Epithelial cell of proximal tubule (primary cell): ENCODE measurements at places on chromosomes 5 and 9. TPM values are rescaled to one million over a fixed set of nuclear protein-coding genes. Genes with fewer than 3 reads are reported as not detected.

DNA sequence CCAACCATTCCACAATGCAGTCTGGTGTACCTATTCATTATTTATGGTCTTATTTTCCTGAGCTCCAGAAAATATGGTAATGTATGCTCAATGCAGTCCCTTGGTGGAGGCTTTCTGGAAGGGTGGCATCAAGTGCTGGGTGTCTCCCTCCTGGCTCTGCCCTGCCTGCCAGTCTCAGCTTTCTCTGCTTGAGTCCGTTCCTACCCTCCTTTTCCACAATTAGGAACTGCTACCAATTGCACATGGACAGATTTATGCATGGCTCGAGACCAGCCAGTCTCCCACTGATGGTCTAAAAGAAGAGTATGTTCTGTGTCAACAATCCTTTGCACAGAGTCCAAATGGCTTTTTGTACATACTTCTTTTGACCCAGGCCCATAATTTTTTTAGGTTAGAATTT, 189.8 kb downstream of the TLE1 start:
- DNase-seq: no peak

GRCh38 chr5:1338506-1339070, 6.3 kb downstream of the CLPTM1L start:
- DNase-seq: no peak

Gene PIP5KL1
- 0.87 and 6.9 TPM in 2 replicates for total RNA-seq

DNA sequence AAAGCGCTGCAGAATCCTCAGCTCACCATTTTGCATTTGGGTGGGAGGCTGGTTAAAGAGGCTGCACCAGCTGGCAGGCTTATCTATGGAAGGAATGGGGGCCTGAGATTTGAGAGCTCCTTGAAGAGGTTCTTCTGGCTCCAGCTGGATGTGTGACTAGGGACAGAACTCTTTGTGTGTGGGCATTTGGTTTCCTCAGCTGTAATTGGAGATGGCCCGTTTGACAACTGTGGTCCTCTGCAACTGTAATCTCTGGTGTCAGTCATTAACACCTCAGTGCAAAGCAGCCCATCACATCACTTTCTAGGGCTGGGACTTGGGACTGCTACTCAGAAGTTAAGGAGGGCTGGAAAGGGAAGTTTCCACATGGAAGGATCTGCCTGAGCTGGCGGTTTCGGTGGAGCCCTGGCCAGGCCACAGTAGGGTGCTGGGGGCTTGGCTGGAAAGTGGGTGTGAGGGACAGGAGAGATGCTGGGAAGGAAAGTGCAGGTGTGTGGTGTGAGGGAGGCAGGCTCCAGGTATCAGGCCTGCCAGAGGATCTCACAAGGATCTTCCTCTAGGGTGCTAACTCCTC, 193.8 kb downstream of the GADD45G start:
- no peak for DNase-seq

DNA sequence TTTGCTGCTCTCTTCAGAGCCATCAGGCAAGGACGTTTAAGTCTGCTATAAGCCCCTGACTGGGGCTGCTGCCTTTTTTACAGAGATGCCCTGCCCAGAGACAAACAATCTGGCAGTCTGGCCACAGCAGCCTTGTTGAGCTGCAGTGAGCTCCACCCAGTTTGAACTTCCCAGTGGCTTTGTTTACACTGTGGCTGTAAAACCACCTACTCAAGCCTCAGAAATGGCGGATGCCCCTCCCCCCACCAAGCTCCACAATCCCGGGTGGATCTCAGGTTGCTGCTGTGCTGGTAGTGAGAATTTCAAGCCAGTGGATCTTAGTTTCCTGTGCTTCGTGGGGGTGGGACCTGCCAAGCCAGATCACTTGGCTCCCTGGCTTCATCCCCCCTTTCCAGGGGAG, 59.7 kb upstream of the SNCAIP start:
- DNase-seq: no peak

- no peak for DNase-seq
Measured at GRCh38 chr5:102666164-102666946, 88.8 kb upstream of the PAM start.

GRCh38 chr5:142492781-142493281, 168.0 kb upstream of the SPRY4 start:
- no peak for DNase-seq

Gene SPINK1
- total RNA-seq: 0.29 and 3.8 TPM in 2 replicates

DNA sequence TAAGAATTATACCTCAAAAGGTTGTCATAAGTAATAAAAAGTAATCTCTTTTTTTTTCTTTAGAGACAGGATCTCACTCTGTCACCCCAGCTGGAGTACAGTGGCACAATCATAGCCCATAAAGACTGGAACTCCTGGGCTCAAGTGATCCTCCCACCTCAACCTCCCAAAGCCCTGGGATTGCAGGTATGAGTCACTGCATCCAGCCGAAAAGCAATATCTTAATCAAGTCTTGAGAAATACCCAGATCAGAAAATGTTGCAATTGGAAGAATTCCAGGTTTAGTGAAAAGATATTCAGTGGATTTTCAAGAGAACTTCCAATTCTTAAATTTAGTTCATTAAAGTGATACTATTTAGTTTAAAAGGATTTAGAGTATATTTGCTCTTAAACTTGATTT, 40.9 kb upstream of the IDNK start:
- DNase-seq: peak; percentile 47

Gene PRDM9
- not detected in 2 replicates for total RNA-seq

GRCh38 chr5:168781941-168782571, 202.9 kb upstream of the PANK3 start:
- no peak for DNase-seq

DNA sequence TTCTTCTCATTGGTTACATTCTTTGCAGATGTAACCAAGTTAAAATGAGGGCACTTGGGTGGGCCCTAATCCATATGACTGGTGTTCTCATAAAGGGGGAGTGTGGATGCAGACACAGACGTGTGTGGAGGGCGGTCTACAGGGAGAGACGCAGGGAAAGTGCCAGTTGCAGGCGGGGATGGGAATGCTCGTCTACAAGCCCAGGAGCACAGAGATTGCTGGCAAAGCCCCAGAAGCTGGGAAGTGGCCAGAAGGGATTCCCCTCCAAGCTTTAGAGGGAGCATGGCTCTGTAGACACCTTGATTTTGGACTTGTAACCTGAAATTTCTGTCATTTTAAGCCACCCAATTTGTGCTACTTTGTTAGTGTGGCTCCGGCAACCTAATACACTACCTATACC, 96.8 kb upstream of the CTSL start:
- no peak for DNase-seq

- DNase-seq: no peak
Measured at GRCh38 chr9:35811381-35812024, 559 bp downstream of the SPAG8 start.

GRCh38 chr5:93191035-93191817, 389.8 kb downstream of the NR2F1-AS1 start:
- no peak for DNase-seq

- no peak for DNase-seq
Measured at GRCh38 chr9:136690806-136691261, 3.6 kb upstream of the AGPAT2 start.

DNA sequence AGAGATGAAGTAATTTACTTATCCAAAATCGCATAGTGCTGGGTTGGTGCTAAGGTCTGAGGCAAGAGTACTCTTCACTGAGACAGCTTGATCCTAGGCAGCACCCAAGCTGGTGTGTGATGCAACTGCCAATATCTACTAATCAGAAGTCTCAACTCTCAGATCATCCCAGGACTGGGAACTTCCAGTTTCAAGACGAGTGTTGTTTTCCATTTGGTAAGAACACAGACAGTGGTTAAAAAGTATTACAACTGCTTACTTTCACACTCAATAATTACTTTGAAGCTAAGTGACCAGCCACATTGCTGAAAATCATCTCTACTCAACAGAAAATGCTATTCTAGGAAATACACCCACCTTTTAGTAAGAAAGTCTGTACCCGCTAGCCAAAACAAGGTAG, 45.3 kb downstream of the FBXW11 start:
- no peak for DNase-seq

- no peak for DNase-seq
Measured at GRCh38 chr5:147796556-147797308, 14.2 kb upstream of the JAKMIP2 start.

DNA sequence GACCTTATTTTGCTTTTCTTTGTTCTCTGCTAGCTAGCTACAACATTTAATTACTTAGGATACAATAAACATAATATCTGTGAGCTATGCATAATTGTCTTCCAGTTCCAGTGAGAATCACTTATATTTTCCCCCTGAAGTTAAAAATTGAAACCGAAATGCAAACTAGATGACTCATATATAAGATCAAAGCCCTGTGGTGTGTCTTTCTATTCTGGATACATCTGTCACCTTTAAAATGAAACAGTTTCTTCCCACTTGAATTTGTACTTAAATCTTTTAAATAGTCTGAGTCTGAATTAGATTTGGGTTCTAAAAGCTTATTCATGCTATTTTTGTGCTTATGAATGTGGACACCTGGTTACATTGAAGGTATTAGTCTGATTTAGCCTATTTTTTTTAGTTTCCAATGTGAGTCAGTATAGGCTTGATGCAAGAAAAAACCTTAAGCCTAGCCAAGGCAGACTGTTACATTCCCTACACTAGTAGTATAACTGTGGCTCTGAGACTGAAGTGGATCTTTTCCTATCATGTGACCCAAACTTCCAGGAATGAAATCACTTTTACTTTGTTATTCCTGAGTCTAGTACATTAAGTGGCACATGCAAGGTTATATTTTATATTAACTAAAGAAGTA, 703.5 kb upstream of the RGMB start:
- no peak for DNase-seq

Gene PLPP7
- 0.65 and 2.2 TPM in 2 replicates for total RNA-seq

- peak; percentile 7 for DNase-seq
Measured at GRCh38 chr5:79436821-79437220, 77.1 kb downstream of the HOMER1 start.

- no peak for DNase-seq
Measured at GRCh38 chr9:32069169-32069813, 315.2 kb upstream of the ACO1 start.

- no peak for DNase-seq
Measured at GRCh38 chr9:130780865-130781504, 54.1 kb upstream of the ABL1 start.

Gene GFI1B
- total RNA-seq: not detected in 2 replicates

Gene CDH6
- 12.5 and 34.9 TPM in 2 replicates for total RNA-seq

- DNase-seq: no peak
Measured at GRCh38 chr5:110852053-110852452, 113.2 kb downstream of the SLC25A46 start.

DNA sequence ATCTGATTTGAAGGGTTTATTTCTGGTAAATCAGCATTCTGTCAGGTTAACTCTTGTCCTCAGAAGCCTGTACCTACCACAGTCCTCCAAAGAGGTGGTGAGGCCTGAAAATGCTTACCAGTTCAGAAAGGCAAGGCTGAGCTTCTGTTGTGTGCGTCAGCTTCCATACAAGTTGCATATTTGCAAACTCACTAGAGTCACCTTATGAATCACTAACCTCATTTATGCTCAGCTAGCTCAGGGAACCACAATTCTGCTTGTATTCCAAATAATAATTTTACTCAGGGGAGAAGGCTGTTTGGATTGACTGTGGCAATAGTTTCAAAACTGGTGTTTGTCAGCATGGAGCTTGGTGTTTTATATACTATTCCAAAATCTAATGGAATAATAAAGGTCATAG, 355.1 kb upstream of the RFX3 start:
- peak; percentile 76 for DNase-seq

- no peak for DNase-seq
Measured at GRCh38 chr9:79432485-79432884, 139.3 kb upstream of the TLE4 start.

- DNase-seq: no peak
Measured at GRCh38 chr9:36748322-36748899, 175.7 kb downstream of the MELK start.

- no peak for DNase-seq
Measured at GRCh38 chr5:176854164-176854563, 43.8 kb downstream of the UNC5A start.

DNA sequence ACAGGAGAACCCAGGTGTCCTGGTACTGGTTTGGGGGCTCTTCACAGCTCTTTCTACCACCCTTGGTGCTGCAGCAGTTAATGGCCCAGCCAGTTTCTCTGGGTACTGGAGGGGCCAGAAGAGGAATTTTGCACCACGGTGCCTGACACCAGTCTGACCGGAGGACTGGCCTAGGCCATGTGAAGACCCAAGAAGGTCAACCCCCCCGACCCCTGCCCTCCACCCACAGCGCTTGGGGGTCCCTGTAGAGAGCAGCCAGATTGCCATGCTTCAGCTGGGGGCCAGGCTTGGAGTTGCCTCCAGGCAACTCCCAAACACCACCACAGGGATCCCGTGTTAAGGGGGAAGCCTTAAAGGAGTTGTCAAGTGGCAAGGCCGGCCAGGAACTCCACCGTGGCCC, 6.2 kb downstream of the ARSI start:
- no peak for DNase-seq

DNA sequence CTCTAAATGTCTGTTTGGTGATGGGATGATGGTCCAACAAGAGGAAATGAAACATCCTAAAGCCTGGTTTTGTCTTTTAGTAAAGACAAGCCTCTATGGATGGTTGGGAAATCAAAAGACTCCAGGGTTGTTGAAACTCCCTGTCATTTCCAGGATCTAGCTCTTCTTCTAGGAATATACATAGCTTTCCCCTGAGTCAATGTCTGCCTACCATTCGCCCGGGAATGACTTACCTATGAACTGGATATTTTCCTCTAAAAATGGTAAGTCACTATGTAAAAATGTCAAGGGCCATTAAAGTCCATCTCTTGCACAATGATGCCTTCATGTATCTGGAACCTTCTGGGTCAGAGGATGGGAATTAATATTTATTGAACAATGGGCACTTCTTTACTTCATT, 11.1 kb upstream of the KIF12 start:
- peak; percentile 95 for DNase-seq

Gene TMEM174
- not detected in 2 replicates for total RNA-seq

DNA sequence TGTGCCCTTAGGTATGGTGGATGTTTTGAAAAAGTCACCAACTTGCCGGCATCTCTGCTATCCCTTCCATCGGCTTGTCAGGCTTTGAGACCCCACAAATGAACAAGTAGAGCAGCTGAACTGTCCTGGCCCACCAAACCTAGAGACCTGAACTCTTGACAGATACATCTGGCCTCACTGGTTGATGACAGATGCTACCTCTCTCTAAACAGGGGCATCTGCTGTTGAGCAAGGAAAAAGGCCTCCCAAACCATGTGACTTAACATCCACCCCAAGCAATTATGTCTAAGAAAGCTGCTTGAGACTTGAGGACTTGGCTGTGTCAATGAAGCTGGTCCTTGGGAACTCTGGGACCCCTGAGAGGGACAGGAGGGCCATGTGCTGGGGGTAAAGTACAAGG, 2.3 kb downstream of the CCNI2 start:
- DNase-seq: no peak
